ENCODE measurements at places on chromosomes 5 and 9. TPM values are rescaled to one million over a fixed set of nuclear protein-coding genes. Genes with fewer than 3 reads are reported as not detected.

TJP2 gene
- total RNA-seq, result 148 TPM

FAM221B gene
- total RNA-seq, result not detected

FLT4 gene
- total RNA-seq, result 29.4 TPM

ADAMTS6 gene
- total RNA-seq, result 6.7 TPM

IL9 gene
- not detected for total RNA-seq

ATP6V0E1 gene
- total RNA-seq, result 352 TPM

DNM1 gene
- total RNA-seq, result 22.6 TPM

PTPRD gene
- total RNA-seq, result 78.9 TPM

UIMC1 gene
- 37.9 TPM for total RNA-seq

PLAC8L1 gene
- total RNA-seq, result not detected

GPR151 gene
- total RNA-seq, result not detected

CIZ1 gene
- total RNA-seq, result 89.9 TPM

PHF24 gene
- total RNA-seq, result 0.98 TPM

LRRC19 gene
- 14.8 TPM for total RNA-seq

MAML1 gene
- 26.8 TPM for total RNA-seq

GPR150 gene
- 0.16 TPM for total RNA-seq

CER1 gene
- total RNA-seq, result not detected

FOCAD gene
- 35.7 TPM for total RNA-seq

MPDZ gene
- 25.1 TPM for total RNA-seq

SGTB gene
- 8.8 TPM for total RNA-seq

EGFL7 gene
- total RNA-seq, result 140 TPM

CD274 gene
- total RNA-seq, result 5.0 TPM

PDE8B gene
- 4.5 TPM for total RNA-seq

SLC45A2 gene
- total RNA-seq, result 0.22 TPM

DIPK1B gene
- 7.5 TPM for total RNA-seq

PCSK1 gene
- 1.0 TPM for total RNA-seq

MYMK gene
- not detected for total RNA-seq

SCGB3A1 gene
- 1.1 TPM for total RNA-seq

GBGT1 gene
- 21.6 TPM for total RNA-seq

LCN2 gene
- 198 TPM for total RNA-seq

FOXD4L4 gene
- 0.31 TPM for total RNA-seq

PHF2 gene
- 30.7 TPM for total RNA-seq

TAF1L gene
- total RNA-seq, result not detected

Data from kidney (tissue), 22 donors.